SW480 (cell line): ENCODE measurements at places on chromosomes 5 and 9.

DNA sequence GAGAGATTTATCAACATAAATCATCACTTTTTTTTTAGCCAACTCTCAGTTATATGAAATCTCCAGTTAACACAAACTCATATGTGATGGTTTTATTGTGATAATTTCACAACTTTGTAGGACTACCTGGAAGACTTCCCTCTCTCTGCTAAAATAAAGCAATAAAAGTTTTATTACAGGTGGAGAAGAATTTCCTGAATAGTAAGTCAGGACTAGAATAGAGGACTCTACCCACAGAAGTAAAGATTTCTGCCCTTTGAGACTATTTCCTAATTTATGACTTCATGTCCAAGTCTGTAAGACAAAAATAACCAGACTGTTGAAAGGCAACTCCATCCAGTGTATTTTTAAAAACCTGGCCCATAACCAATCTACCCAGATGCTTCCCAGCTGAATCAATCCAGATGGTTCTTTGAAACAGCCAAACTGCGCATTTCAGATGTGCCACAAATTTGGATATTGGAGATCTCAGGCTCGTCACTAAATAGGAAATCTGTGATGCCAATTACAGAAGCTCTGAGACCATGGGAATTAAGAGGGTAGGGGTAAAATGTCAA is 234.0 kb upstream of the NMUR2 start:
- no peak for DNase-seq

- no peak for DNase-seq
Observed at GRCh38 chr5:116438979-116439554, 135.6 kb downstream of the SEMA6A start.

- no peak for DNase-seq
Observed at GRCh38 chr9:93321220-93321610, 130.3 kb upstream of the FAM120A start.

DNA sequence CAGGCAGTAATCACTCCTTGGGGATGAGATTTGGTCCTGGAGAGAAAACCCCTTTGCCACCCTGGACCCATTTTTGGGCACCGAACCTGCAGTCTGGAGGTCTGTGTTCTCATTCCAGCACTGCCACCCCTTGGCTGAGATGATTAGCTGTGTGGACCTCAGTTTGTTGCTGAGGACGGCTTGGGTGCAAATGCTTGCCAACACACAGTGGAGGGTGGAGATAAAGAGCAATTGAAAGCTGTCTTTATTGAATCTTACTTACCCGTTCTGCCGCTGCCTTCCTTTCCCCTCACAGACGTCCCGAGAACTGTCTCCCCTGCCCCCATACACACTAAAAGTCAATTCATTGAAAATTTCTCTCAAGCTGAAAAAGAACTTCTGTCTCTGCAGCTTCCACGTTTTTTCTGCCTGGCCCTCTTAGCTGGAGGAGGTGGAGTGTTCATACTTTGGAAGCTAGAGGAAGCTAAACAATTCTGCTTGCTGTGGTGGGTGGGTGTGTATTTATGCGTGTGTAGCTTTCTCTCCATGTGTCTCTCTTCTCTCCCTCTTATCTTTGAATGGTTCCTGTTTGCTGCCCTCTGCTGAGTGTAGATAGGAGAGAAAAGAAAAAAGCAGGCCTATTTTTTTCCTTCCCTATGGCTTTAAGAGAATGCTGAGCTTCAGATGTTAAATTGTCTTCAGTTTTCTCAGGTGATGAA is 6.6 kb downstream of the GALNT10 start:
- peak; percentile 45 for DNase-seq

GRCh38 chr9:129040113-129040643 is 3.8 kb downstream of the MIGA2 start:
- no peak for DNase-seq

DNA sequence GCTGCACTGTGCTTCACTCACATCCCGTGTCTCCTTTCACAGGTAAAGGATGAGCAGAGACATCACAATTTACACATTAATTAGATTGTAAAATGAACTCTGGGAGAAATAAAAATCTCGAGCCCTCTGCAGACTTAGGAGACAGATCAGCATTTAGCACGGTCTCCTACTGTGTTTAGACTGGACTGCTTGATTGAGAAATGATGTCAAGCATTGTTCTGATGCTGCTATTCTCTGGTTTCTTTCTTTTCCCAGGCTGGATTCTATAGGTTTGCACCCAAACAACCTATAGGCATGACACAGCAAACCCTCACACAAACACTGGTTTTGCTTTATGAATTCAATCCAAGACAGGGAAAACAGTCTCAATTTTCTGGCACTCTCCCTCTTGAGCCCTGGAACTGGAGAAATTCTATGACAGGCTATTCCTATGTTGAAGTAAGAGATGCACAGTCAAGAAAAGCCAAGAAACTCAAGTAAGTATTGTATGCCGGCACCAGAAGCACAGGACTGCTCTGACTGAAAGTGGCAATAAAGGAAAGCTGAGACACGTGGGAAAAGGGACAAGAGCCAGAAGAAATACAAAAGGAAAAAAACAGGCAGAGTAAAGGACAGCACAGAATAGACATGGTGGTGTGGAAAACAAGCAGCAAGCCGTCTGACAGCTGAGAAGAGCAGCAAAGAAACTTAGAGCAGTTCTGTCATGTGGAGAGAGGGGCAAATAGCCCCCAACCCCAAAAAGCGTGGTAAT is 24.8 kb upstream of the ERAP2 start:
- no peak for DNase-seq

GRCh38 chr5:1776831-1777230 is 22.8 kb downstream of the MRPL36 start:
- DNase-seq, result no peak

DNA sequence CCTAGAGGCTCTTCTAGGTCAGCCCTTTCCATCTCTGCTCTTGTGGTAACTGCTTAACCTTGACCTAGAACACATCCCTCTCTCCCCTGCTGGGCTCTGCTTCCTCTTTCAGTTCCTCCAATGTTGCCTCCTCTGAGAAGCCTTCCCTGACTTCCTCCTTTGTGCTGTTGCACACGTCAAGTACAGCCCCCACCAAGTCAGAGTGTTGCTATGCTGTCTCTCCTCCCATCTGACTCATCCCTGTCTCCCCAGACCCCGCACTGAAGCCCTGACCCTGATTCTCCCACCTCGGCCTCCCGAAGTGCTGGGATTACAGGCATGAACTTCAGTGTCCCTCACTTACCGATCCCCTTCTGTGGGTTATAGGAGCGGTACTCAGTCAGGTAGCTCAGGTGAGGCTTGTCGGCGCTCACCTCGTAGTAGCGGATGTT is 10.4 kb upstream of the TRIM14 start:
- DNase-seq, result no peak

DNA sequence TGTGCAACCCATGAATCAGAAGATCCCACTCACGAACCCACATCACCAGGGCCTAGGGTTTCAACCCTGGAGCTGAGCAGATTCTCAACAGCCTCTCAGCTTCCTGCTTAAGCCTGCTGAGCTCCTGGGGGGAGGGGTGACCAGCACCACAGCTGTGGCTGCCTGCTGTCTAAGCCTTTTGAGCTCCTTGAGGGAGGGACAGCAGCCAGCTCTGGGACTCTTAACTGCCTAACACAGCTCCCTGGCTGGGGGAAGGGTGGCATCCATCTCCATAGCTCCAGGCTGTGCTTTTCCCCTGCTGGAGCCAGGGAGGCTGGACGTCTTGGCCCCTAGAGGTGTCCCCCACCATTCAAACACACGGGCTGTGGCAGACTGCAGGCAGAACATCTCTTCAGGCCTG is 250.3 kb downstream of the DMAC1 start:
- no peak for DNase-seq

DNA sequence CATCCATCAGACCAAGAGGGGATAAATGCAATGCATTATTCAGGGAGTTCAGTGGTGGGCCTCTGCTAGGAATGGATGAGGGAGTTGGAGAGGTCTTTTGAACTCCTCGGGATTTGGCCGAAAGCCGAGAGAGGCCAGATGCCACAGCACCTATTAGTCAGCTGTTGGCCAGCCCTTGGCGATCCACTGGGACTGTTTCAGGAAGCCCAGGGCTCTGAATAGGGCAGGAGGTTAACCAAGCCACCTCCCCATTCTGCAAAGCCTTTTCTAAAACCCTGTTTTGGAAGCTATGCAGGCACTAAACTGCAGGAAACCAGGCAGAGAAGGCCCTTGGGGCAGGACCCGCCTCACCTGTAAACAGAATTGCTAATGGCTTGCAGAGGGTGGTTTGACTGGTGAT is 37.8 kb downstream of the ASTN2 start:
- no peak for DNase-seq

GRCh38 chr9:489198-490197 is 274.8 kb downstream of the DOCK8 start:
- no peak for DNase-seq

GRCh38 chr5:181120306-181120705 is 10.7 kb downstream of the OR2V1 start:
- no peak for DNase-seq

DNA sequence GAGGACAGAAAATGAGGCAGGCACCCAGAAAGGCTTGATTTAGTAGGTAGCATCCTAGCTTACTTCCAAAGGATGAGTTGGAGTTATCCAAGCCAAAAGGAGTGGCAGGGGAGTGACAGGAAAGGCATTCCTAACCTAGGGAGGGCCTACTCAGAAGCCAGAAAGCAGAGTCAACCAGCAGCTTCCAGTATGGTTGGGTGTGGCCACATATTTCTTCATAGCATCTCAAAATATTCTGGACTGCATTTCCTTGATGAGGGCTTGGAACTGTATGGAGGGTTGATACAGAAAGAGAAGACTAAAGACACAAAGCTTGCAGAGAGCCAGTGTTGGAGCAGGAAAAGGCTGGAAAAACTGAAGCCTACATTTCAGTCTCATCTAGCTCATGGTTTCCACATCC is 656.8 kb upstream of the DMAC1 start:
- DNase-seq, result no peak

- DNase-seq, result peak; percentile 47
Observed at GRCh38 chr5:159874263-159874662, 42.0 kb upstream of the ADRA1B start.

DNA sequence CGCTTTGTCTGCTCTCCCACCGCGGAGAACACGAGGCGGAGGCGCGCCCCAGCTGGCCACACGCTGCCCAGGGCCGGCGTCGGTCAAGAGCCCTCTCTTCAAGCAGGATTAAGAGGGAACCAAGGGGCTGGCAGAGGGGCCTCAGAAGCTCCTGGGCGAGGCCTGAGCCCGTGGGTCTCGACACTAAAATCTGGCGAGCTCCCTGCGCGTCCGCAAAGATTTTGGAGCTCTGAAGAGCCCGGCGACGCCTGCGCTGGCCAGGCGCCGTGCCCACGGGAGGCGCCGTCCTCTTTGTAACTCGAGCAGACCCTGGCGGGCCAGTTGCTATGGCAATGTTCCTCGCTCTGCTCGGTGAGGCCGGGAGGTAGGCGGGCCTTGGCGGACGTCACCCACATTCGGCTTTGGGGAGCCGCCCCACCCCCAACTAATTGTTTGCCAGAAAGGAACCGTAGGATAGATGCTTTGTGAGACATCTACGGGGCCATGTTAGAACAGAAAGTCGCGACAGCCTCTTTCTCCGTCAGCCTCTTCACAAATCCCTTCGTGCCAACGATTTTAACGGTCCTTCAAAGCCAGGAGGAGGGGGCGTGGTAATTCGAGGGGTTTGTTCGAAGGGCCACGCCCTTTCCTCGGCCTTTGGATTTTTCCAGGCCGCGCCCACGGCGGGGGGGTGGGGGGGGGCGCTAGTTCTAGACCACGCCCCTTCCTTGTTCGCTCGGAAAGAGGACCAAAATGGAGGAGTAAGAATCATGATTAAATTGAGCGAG is 714 bp upstream of the CNOT8 start:
- peak; percentile 97 for DNase-seq

- peak; percentile 75 for DNase-seq
Observed at GRCh38 chr9:134099123-134099761, 31.4 kb upstream of the BRD3 start.

DNA sequence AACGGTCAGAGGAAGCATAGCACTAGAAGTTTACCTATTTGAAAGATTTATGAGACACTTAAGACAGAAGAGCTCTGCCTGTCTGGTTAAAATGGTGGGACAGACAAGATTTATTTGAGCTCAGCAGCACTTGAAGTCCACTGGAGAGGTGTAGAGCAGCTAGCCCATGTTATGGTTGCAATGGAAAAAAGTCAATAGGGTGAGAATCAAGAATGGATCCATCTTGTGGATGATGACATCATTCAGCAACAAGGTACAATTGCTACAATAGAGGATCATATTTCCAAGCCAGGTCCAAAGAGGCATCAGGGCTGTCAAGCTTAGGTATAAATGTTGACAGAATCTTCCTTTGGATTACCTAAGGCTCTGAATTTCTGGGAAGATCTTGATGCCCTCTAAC is 21.1 kb upstream of the ZNF131 start:
- DNase-seq, result no peak

DNA sequence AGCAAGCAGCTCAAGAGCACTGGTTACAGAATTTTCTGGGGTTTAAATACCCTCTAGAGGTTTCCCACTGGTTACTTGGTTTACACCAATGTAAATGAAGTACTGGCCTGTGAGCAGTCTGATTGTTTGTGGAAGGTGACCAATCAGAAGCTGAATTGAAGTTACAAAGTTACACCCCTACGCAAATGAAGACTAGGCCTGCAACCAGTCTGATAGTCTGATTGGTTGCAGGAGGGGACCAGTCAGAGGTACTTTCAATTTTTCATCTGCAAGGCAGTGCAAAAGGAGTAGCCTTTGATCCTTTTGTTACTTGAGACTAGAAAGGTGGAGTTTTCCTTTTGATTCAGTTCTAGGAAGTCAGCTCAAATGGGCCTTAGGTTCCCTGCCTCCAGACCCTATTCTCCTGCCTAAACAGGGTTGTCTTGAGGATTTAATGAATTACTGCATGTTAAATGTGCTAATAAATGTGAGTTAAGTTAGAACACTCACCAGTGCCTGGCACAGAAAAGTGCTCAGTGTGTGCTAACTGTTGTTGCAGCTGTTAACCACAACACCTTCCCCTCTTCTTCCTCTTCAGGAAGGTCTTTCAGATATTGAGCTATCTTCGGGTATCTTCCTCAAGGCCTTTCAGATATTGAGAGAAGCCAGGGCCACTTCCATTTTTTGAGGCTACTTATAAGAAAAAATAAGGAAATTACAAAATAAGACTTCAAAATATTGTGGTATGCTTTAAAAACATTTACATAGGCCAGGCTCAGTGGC is 32.1 kb upstream of the CLINT1 start:
- DNase-seq, result no peak

- peak; percentile 100 for DNase-seq
Observed at GRCh38 chr5:173327948-173328843, at the start of gene STC2. Gene STC2 (minus strand): TSS chr5:173328414. CDS start chr5:173328193, 221 bp downstream.

DNA sequence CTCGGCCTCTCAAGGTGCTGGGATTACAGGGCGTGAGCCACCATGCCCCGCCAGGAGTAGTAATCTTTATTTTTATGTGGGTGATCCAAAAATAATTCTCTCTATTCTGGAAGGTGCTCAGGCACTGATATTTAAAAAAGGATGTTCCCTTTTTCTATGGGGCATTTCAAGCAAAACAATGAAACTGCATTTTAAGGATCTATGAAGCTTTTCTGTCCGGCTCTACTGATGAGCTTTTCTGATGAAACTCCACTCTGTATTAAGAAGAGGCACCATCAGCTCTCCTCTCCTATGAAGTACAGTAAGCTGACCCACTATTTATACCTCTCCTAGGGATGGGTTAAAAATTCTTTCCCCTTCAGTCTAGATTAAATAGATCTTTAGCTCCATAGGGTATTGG is 7.4 kb downstream of the ADAM19 start:
- no peak for DNase-seq

- DNase-seq, result peak; percentile 41
Observed at GRCh38 chr5:42583322-42583721, 160.1 kb downstream of the GHR start.

GRCh38 chr5:173664154-173664526 is 47.7 kb upstream of the BOD1 start:
- DNase-seq, result no peak

GRCh38 chr5:114458726-114459125 is 96.9 kb downstream of the KCNN2 start:
- no peak for DNase-seq

- no peak for DNase-seq
Observed at GRCh38 chr9:136626066-136626725, 36.5 kb upstream of the EGFL7 start.
